Anterior cingulate cortex (tissue), 58 donors: ENCODE measurements at places on chromosomes 11 and 22.

DNA sequence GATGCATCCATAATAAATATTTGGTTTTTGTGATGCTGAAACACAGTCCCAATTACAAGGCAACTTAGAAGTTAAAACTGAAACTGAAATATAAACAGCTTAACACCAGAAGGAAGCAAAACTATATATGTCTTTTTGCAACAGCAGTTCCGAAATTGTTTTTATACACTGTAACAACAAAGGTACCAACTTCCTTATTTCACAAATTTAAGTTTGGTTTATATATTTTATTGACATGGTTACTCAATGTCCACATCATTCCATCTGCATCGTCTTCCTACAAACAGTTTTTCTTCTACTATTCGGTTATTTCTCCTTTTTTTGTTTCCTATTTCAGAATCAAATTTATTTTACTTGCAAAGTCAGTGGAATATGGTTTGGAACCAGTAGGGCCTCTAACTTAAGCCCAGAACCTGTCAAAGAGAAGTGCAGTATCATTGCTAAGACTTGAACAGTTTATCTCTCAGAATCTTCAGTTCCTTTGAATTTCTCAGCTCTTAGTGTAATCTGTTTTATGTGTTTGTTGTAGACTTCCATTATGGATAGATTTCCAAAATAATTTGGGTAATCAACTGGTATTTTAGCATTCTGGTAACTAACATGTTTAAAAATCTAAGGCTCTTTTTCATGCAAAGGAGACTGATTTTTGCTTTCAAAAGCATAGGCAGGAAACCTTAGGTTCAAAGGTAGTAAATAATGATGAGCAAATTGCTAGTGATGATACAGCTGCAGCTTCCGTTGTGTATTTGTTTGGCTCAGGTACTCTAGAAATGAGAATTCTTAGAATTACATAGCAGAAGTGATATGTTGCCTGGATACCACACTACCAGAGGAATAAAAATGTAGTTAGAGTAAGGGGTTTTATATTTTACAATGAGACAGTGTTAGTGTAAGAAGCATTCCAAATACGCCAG, 8.2 kb upstream of the HSPA8 start:
- no peak for DNase-seq

- no peak for DNase-seq
These were observed 144.6 kb downstream of the CCDC81 start for GRCh38 chr11:86519064-86519911.

- no peak for DNase-seq
These were observed 50.7 kb upstream of the TTC12 start for GRCh38 chr11:113263458-113264259.

DNA sequence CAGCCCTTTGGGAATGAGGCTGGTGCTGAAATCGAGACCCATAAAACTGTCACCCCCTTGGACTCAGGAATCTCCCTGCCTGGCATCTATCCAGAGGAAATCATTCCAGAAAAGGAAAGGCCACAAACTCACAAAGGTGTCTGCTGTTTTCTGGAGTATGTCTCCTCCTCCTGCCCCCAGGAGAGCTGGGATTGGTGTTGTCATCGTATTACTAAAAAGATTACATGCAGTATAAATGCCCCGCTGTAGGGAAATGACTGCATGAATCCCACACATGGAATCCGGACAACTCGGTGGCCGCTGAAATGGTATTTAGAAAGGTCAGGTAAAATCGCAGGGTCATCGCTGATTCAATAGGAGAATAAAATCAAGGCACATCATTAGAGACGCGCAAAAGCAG, 18.9 kb upstream of the RFPL3 start:
- no peak for DNase-seq

DNA sequence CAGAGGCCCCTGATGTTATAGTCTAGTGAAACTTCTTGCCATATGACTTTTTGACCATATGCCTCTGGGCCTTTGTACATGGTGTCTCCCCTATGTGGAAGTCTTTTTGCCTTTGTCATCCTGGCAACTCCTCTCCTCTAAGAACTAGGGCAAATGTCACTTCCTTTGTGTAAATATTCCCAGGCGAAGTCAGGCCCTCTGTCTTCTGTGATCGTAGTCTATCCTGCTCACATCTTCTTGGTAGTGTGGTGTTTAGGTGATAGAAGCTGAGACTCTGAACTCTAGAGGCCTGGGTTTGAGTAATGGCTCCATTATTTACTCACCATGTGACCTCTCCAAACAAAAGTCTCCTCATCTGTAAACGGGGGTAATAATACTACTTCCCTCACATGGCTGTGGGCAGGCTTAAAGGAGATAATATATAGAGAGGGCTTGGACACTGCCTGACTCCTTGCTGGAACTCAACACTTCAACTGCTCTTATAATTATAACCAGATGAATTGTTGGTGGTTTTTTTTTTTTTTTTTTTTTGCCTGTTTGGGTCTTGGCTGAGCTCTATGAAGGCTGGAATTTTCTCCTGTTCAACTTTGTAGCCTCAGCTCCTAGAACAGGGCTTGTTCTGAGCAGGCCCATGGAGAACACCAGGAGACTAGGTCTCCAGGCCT, 43.8 kb downstream of the INSC start:
- DNase-seq, result no peak

- no peak for DNase-seq
These were observed 5.2 kb downstream of the IGSF9B start for GRCh38 chr11:133951327-133952198.

DNA sequence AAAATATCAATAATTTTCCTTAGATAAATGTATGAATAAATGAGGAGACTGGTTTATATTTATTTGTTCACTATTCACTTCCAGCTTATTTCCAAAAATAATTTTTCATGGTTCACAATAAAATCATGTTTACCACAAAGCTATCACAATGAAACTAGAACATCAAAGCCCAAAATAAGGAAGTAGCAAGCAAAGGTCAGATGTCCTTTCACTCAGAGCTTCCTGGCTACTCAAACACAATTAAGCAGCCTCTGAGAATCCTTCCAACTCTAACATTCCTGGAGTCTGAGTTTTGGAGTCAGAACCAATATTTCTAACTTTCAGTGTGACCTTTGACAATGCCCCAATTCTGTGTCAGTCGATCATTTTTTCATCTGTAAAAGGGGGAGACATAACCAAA, 527.0 kb downstream of the SOX6 start:
- no peak for DNase-seq

DNA sequence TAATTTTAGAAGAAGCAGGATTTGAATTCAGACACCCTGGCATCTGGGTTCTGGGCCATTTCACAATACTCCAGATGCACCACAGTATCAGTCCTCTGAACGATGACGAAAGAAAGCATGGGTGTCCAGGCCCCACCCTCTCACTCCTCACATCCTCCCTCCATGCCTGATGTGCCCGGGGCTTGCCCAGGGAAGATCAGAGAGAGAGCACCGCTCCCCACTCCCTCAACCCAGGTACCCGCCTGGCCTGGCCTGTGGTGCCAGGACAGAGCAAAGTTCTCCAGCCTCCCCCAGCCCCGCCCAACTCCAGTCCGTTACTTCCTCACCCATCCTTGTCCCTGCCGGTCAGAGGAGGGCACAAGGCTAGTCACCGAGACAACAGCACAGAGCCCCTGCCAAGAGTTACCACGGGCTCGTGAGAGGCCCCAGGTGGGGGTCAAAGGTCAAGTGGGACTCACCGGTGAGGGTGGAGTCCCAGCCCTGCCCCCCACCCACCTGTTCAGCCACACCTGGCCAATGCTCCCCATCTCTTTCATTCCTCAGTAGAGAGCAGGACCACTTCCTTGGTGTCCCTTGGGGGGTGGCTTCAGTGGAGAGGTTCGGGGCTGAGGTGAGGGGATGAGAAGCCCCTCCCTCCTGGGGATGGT, 8.1 kb downstream of the BCL9L start:
- DNase-seq, result no peak

DNA sequence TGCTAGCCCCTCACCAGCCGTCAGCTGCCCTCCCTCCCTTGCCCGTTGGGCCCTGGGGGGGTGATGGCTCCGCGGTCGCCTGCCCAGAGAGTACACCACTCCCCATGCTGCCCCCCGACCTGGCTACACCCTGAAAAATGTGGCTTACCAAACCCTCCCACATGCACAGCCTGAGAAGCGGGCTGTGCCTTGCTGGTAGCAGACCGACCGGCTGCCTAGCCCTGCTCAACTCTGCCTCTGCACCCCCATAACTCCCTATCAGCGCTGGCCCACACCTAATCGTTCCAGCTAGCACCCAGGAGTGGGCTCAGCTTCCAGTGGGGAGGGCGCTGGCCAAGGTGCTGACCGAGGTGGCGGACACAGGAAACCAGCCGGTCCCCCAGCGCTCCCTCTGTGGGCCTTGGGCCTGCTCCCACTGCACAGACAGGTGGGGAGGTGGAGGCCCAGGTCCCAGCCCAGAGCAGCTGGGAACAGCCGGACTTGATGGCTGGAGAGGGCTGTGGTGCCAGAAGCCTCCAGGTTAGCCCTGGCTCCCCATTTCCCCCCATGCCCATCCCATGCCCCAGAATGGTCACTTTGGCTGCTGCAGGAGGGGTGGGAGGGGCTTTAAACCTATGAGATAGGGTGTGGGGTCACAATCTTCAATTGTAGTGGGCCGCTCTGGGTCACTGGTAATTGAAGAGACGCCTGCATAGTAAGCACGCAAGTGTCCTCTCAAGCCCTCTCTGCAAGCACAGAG, 32.1 kb upstream of the PRODH start:
- DNase-seq, result no peak
